ENCODE measurements at places on chromosomes 12 and 14. TPM values are rescaled to one million over a fixed set of nuclear protein-coding genes. Genes with fewer than 3 reads are reported as not detected.

The INHBE gene
- total RNA-seq = not detected

The INHBC gene
- total RNA-seq = not detected

The MIP gene
- not detected for total RNA-seq

The ARHGDIB gene
- total RNA-seq = 678 TPM

The SMCO2 gene
- total RNA-seq = not detected

The ACRBP gene
- total RNA-seq = 0.27 TPM

The FSCB gene
- not detected for total RNA-seq

The SYCP3 gene
- not detected for total RNA-seq
